Stimulated activated CD4-positive, alpha-beta T cell treated with anti-CD3 and anti-CD28 coated beads, Interleukin-1b, Interleukin-23, amount 100 ng/mL, for 24 hours (primary cell): ENCODE measurements at places on chromosomes 4 and X.

DNA sequence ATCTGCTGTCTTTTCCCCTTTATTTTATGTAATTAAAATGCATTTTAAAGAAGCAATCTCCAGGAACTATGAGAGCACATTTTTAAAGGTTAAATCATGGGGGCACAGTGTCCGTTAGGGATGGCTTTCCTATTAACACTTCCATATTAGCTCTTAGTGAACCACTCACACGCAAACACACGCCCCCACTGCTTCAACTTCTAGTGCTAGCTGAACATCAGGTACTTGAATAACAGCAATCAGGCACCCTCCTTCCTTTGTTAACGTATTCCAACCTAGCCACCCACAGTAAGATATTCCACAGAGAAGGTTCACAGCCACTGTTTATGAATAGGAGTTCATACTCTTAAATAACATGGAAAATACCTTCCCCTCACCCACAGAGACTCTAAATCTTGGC, 9.3 kb downstream of the TMEM255A start:
- no peak for DNase-seq

- DNase-seq, result no peak
Measured at GRCh38 chr4:28702571-28702970, 1841.9 kb downstream of the STIM2 start.

DNA sequence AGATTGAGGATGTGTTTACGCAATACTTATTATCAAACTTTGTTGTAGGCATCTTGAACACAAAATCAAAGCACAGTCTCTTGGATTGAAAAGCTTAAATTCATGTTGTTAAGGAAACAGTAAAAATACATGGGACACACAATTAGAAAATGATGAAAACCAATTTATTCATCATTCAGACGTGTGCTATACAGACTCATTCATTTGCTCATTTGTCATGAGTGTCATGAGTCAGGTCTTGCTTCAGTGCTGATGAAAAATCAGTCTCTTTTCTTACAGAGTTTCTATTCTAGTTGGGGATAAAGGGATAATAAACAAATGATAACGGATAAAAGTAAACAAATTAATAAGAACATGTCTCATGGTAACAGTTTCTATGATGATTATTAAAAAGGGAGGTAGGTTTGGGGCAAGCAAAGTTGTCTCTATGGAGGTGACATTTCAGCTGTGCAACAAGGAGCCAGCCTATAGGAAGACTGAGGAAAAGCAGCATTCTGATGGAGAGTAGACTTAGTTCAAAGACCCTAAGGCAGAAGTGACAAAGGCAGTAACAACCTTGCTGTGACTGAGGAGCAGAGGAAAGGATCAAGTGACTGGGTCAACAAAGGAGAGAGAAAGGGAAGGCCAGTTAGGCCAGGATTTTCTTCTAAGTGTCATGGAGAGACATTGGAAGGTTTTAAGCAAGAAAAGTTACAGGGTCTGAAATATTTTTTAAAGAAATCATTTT, 224.0 kb upstream of the HHIP start:
- DNase-seq, result no peak

DNA sequence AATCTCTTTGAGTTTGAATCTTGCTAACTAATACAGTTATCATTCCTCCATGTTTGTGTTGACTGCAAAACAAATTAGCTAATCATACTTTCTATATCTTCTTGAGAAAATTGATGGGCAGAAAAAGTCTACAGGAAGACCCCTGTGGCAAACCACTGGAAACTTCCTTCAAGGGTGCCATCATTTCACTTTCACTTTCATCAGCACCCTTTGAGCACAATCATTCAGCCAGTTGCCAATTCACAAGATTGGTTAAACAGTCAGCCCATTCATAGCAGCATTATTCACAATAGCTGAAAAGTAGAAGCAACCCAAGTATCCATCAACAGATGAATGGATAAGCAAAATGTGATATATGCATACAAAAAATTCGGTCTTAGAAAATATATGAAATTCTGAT, 101.5 kb downstream of the CCDC160 start:
- no peak for DNase-seq

- DNase-seq, result no peak
Measured at GRCh38 chr4:75702919-75703411, 21.4 kb upstream of the USO1 start.

DNA sequence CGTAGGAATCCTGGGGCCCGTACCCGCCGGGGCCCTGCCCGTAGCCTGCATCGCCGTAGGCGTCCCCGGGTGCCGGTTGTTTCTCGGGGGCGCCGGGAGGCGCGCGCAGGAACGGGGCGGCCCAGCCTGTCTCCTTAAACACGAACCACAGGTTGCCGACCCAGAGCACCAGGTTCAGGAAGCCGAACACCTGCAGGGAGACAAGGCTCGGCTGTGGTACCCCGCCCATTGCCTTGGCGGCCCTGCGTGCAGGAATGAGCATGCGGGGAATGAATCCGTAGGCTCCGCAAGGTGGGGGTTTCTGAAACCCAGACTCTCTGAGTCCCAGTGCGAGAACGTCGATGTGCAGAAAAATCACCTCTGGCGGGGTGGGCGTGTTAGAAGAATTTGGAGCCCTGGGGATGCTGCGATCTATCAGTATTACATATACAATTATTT, 5.4 kb upstream of the PRICKLE3 start:
- no peak for DNase-seq

- no peak for DNase-seq
Measured at GRCh38 chr4:166091146-166091545, 218.1 kb downstream of the TLL1 start.

DNA sequence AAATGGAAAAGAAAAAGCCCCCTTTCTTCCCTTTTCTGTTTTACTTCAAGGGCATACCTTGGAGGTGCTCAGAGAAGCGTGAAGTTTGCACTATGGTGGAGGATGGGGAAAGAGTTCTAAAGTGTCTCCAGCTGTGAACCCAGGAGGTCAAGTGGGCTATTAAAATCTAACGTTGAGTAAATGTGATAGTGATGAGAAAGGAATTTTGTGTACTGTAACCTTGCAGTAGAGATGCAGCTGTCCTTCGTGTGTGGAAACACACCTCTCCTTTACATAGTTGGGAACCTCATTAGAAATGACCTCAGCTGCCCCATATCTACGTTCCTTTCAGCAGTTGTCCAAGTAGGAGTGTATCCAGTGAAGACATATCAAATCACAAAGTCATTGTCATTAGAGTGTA, 26.5 kb downstream of the ADH5 start:
- no peak for DNase-seq

GRCh38 chr4:75598390-75598789, 31.9 kb downstream of the CDKL2 start:
- no peak for DNase-seq

- no peak for DNase-seq
Measured at GRCh38 chrX:21659320-21659719, 1.2 kb upstream of the KLHL34 start.

DNA sequence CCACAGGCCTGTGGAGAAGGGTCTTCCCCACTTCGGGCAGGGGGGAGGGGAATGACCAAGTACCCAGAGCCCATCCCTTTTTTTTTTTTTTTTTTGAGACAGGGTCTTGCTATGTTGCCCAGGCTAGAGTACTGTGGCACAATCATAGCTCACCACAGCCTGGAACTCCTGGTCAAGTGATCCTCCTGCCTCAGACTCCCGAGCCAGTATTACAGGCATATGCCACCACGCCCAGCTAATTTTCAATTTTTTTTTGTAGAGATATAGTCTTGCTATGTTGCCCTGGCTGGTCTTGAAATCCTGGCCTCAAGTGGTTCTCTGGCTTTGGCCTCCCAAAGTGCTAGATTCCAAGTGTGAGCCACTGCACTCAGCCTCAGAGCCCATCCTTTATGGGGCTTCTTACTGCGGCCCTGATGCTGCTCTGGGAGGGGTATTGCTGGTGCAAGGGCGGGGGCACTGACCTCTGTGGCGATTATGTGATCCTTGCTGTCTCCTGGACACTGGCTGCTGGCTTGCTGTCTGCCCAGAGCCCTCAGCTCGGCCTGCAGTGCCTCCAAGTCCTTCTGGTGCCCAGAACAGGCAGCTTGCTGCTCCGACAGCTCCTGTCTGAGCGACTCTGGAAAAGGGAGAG, 32.9 kb downstream of the MED28 start:
- no peak for DNase-seq

DNA sequence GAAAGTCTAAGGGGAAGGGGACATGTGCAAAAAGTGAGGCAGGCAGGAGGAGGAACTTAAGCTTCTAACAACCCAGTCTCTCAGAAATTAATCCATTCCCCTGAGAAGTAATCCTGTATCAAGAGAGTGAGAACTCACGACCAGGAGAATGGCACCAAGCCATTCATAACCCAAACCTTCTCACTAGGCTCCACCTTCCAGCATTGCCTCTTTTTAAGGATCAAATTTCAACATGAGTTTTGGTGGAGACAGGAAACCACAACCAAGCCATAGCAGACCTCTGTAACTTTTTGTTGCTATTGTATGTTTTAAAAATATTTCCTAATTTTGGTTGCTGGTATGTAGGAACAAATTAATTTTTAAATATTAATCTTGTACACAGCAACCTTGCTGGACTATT, 32.8 kb downstream of the PASD1 start:
- DNase-seq, result no peak

DNA sequence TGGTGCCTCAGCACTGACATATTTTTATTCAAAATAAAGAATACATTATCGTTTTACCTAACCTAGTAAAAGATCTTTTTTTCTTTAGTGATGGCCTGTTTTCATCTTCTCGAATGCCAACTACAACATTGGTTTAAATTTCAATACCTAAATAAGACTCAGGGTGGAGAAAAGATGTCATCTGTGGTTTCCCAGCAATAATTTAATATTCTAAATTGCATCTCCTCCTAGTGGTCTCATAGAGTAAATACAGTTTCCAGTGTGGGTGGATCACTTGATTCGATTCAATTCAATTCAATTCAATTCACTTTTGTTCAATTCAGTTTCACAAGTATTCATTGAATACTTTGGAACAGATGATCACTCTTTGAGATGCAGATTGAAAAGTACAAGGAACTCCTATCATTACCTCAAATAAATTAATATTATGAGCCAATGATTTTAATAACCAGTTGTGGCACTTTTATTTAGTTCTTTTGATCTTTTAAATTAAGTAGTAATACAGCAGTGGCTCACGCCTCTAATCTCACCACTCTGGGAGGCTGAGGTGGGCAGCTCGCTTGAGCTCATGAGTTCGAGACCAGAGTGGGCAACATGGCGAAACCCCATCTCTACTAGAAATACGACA, 427.2 kb downstream of the FAT4 start:
- DNase-seq, result no peak

DNA sequence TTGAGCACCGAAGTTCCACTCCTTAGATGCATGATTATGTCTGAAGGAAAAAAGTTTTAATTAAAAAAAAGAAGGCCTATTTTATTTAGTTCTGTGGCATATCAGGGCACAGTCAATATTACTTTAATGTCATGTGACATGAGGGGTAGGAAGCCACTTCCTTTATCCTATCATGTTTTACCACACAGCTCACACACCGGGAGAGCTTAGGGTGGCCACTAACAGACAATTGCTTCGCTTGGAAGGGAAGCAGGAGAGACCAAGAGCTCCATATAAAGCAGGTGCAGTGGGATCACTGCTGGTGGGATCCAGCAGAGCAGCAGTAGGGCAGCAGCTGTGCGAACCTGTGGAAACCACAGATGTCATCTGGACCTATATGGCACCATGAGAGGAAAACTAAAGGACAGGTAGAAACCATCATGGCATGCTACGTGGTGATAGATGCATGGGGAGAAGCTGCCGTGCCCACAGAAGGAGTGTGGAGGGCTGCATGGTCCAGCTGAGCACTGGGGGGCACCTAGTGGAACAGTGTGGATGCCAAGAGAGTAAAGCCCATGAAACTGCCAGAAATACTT, 52.0 kb downstream of the DTHD1 start:
- DNase-seq, result no peak

- no peak for DNase-seq
Measured at GRCh38 chr4:81453024-81453423, 18.7 kb downstream of the RASGEF1B start.
